ENCODE measurements at places on chromosomes 2 and 18.

- DNase-seq = no peak
Observed at GRCh38 chr2:146323564-146323963, 1521.3 kb upstream of the ACVR2A start.

DNA sequence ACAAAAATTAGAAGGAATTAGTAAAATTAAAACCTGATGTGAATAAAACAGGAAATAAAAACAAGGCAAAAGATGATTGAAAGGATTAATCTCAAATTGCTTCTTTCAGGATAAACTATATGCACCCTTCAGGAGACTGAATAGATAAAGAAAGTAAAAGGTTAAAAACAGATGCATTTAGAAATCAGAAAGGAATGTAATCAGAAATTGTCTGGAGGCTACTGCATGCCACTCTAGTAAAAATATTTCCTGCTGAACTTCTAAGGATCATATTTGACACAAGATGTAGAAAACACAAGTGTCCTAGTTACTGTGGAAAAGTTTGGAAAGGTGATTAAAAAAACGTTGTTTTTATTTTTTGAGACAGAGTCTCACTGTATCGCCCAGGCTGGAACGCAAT is 16.2 kb downstream of the CHCHD5 start:
- DNase-seq = no peak

GRCh38 chr2:9356261-9356660 is 67.1 kb downstream of the ITGB1BP1 start:
- DNase-seq = peak; percentile 8

DNA sequence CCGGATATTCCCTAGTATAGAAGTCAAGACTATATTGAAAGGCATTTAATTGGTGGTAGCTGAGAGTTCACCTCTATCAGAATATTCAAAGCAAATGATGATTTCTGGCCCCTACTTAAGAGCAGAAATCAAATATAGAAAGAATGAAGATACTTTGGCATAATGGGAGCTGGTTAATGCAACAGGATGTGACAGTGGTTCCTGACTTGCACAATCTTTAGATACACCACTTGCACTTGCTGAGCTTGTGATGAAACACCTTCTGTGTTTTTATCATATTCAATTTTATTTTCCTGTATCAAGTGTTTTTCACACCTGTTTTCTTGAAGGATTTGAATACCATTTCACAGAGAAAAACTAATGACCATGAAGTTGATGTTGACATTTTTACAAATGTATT is 124.1 kb upstream of the CDH19 start:
- no peak for DNase-seq

DNA sequence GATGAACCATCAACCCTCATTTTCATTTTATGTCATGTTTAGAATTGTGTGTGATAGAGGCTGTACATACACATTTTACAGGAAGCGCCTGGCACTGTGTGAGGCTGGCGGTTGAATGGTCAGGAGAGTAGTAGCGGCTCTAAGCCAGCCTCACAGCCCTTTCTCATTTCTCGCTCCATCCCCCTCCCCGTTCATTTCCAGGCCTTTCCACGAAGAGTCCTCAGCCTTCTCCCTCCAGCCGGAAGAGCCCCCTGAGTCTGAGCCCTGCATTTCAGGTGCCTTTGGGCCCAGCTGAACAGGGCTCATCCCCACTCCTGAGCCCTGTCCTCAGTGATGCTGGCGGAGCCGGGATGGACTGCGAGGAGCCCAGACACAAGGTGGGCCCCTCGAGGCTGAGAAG is 51.8 kb downstream of the STK25 start:
- no peak for DNase-seq

- peak; percentile 45 for DNase-seq
Observed at GRCh38 chr2:11123856-11124759, 31.2 kb upstream of the SLC66A3 start.

DNA sequence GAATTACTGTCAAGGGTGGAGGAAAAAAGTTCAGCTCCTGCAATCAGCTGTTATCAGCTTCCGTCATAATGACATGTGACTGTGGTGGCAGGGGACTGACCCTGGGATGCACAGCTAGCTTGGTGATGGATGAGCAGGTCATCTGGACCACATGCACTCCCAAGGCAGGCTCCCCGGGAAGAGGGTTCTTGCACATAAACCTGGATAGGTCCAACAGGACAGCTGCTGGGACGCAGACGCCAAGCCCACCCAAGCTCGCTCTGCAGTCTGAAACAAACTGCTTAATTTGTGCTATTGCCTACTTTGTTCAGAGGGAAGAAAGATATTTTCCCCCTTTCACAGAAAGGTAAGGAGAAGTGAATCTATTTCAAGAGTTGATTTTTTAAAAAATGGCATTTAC is 30.2 kb downstream of the FAM178B start:
- DNase-seq = no peak

- no peak for DNase-seq
Observed at GRCh38 chr2:95297639-95298395, 670 bp downstream of the KCNIP3 start.

DNA sequence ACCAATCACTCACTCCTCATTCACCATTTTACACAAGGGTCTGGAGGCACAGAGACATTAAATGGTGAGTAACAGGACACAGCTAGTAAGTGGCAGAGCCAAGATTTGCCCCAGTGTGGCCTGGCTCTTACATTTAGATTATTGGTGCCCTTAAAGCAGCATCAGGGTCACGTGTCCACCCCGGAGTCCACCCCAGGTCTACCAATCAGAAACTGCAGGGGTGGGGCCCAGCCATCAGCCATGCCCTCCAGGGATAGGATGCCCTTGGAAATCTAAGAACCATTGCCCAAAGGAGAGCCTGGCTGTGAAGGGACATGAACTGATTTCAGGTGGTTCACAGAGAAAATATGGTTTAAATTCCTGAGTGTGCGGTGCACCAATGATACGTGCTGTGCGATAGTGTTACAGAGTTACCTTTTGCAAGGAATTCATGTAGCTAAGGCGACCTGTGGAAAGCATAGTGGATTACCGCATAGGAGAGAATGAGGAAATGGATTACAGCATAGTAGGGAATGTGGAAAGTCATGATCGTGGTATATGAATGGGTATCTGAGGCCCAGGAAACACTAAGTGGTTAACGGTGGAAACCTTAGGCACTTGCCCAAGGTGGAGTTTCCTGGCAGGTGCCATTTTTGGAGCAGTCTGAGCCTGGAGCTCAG is 17.8 kb downstream of the IGFBP5 start:
- DNase-seq = no peak

GRCh38 chr2:12771154-12771553 is 54.4 kb downstream of the TRIB2 start:
- DNase-seq = no peak

DNA sequence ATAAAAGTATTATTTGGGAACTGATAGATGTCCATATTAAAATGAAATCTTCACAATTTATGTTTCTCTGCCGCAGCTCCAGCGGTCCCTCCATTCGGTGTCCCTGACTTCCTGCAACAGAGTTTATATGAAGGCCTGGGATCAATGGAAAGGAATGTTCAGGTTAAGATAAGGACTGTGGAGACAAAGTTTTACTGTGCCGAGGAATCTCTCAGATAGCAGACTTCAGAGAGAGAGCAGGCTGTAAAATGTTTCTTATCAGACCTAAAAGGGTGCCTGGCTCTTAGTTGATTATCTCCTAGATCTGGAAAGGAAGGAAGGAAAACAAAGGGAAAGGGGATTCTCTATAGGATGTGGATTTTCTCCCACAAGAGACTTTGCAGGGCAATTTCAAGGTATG is 193.7 kb upstream of the PIEZO2 start:
- DNase-seq = no peak

GRCh38 chr2:231821908-231822307 is 35.7 kb downstream of the COPS7B start:
- no peak for DNase-seq

GRCh38 chr2:113234721-113235346 is 43.9 kb downstream of the PAX8 start:
- no peak for DNase-seq

GRCh38 chr18:69220529-69220928 is 180.2 kb upstream of the DOK6 start:
- no peak for DNase-seq
